ENCODE measurements at places on chromosomes 3 and 15.

GRCh38 chr3:50155891-50156290, 767 bp downstream of the SEMA3F start:
- DNase-seq, result peak; percentile 39

- DNase-seq, result no peak
Measured at GRCh38 chr3:139421460-139421859, 32.0 kb upstream of the COPB2 start.

DNA sequence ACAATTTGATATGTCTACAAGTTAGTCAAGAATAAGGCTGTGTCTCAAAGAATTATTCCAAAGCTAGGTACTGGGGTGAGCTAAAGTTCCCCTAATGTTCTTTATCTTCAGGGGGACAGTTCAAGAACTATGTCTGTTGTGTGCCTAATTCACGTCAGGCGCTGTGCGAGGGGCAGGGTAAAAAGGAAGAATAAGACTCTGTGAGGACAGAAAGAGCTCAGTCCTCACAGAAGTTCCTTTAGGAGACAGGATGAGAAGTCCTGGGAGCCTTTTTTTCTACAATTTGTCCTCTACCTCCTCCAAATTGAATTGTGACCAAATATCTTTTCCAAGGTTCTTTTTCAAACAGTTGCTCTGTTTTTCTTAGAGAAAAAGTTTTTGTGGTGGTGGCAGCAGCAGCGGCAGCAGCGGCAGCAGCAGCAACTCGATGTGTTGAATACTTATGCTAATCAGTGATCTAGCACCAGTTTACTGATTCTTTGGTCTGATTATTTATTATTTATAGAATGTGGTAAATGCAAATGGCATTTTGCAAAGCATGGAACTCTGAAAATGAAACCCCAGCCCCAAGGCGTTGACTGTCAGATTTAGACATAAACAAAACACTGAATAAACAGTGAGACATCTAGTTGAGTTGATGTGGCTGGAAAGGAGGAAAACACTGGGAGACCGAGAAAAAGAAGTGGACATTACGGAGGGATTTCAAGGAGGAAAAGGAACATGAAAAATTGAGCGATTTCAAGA, 88.6 kb downstream of the GTPBP8 start:
- DNase-seq, result no peak

GRCh38 chr3:159731254-159731653, 257.4 kb upstream of the IL12A start:
- DNase-seq, result no peak

DNA sequence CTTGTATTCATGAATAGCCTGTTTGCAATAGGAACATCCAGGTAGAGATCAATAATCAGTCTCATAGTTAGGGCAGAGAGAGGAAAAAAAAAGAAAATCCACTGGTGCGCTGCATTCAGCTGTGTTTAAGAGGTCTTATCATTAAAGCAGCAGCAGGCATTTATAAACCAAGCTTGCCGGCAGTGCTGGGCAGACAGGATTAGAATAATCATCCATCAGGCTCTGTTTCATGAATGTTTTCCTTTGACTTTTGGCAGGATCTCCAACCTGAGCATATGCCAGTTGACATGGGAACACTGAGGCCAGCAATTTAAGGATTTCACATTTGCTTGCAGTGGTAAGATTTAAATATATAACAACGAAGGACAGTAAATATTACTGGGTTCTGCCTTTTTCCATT, 305.2 kb upstream of the SEMA6D start:
- no peak for DNase-seq

DNA sequence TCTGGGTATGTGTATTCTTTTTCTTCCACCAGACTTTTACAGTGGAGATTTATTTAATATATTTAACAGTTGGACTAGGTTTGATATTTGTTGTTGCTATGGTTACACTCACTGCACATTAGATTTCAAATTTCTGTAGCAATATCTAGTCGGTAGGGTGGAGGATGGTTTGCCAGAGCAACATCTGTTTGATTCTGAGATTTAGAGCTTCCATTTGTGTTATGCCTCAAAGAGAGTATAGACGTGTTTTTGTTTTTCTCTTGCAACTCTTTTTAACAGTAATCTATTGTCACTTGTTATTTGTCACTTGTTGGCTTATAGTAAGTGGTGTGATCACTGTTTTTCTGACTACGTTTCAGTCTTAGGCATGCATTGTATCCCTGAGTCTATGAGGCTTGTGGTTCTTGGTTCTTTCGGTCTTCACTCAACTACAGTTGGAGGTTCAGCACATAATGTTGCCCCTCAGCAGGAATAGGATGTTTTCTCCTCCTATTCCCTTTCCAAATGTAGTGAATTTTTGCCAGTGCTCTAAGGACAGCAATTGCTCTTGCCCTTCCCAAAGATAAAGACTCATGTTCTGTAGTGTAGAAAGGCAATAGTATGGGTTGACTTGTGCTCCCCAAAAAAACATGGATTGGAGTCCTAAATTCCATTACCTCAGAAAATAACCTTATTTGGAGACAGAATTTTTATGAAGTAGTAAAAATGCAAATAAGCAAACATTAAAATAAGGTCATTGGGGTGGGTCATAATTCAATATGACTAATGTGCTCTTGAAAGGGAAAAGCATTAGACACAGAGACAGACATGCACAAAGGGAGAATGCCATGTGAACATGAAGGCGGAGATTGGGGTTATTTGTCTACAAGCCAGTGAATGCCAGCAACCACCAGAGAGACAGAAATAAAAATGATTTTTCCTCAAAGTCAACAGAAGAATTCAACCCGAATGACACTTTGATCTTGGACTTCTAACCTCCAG, 692.1 kb downstream of the DIPK2A start:
- DNase-seq, result no peak

GRCh38 chr3:8992199-8992598, 28.9 kb upstream of the RAD18 start:
- no peak for DNase-seq

DNA sequence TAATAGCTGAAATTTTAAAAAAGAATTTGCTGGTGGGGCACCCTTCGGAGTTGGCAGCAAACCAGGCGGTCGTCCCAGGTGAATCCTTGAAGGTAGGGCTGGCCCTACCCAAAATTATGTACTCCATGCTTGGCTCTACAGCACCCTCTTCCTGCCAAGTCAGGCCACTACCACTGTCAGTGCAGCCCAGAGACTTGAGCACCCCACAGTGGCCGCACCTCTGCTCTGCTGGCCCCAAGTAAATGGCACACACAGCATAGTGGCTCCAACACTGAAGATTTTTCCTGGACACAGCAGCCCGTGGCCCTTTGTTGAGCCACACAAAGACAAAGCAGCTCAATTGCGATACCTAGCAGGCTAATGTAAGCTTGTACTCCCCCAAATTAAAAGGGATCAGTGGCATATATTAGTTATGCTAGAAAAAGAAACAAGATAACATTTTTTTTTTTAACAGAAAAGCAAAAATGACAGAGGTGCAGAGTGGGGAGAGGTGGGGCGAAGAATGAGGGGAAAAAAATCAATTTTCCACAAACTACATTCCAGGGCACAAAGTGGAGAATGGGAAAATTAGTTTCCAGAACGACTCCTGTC, 250.5 kb downstream of the UACA start:
- DNase-seq, result peak; percentile 88
